ENCODE measurements at places on chromosomes 3 and 15.

GRCh38 chr3:152159328-152159727, 109.4 kb upstream of the MBNL1 start:
- H3K4me1 ChIP-seq, result peaks cover 6% of the 10 kb centered on the region
- no peak overlapping the region for H3K4me3 ChIP-seq
- H3K36me3 ChIP-seq, result no peaks in the 10 kb centered on the region

GRCh38 chr15:96460106-96460505, 129.6 kb downstream of the NR2F2 start:
- H3K4me1 ChIP-seq, result no peaks in the 10 kb centered on the region
- H3K27me3 ChIP-seq, result peaks cover 10% of the 10 kb centered on the region
- H3K4me3 ChIP-seq, result no peak overlapping the region
- no peaks in the 10 kb centered on the region for H3K36me3 ChIP-seq
- no peak overlapping the region for H3K27ac ChIP-seq

DNA sequence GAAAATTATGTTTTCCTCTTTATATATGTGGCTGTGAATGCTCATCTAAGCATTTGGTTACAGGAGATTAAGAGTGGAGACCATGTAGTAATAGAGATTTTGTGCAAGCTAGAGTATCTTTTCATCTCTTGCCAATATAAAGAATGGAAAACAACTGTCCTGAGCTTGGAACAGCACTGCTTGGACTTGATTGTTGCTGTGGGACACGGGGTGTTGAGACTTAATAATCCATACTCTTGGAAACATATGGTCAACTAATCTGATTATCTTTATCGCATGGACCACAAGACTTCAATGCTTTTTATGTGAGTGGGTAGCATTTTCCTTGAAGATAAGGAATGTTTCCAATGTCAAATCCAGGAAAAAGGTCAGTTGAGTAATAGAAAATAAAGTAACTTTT, 806.3 kb downstream of the DIPK2A start:
- no peaks in the 10 kb centered on the region for H3K36me3 ChIP-seq
- H3K27me3 ChIP-seq, result no peaks in the 10 kb centered on the region
- H3K4me3 ChIP-seq, result no peak overlapping the region
- no peak for DNase-seq
- H3K27ac ChIP-seq, result no peak overlapping the region

GRCh38 chr3:48155122-48155521, 33.1 kb downstream of the CDC25A start:
- H3K27me3 ChIP-seq, result no peaks in the 10 kb centered on the region
- no peak overlapping the region for H3K27ac ChIP-seq
- peaks cover 40% of the 10 kb centered on the region for H3K36me3 ChIP-seq
- H3K4me1 ChIP-seq, result no peaks in the 10 kb centered on the region

- H3K27me3 ChIP-seq, result peaks cover 17% of the 10 kb centered on the region
- DNase-seq, result no peak
- H3K36me3 ChIP-seq, result no peaks in the 10 kb centered on the region
- no peak overlapping the region for H3K4me3 ChIP-seq
These were observed 42.1 kb upstream of the ACTC1 start for GRCh38 chr15:34837246-34838016.

- DNase-seq, result peak; percentile 7
- no peaks in the 10 kb centered on the region for H3K36me3 ChIP-seq
These were observed 161.9 kb downstream of the WNT7A start for GRCh38 chr3:13718000-13718399.

DNA sequence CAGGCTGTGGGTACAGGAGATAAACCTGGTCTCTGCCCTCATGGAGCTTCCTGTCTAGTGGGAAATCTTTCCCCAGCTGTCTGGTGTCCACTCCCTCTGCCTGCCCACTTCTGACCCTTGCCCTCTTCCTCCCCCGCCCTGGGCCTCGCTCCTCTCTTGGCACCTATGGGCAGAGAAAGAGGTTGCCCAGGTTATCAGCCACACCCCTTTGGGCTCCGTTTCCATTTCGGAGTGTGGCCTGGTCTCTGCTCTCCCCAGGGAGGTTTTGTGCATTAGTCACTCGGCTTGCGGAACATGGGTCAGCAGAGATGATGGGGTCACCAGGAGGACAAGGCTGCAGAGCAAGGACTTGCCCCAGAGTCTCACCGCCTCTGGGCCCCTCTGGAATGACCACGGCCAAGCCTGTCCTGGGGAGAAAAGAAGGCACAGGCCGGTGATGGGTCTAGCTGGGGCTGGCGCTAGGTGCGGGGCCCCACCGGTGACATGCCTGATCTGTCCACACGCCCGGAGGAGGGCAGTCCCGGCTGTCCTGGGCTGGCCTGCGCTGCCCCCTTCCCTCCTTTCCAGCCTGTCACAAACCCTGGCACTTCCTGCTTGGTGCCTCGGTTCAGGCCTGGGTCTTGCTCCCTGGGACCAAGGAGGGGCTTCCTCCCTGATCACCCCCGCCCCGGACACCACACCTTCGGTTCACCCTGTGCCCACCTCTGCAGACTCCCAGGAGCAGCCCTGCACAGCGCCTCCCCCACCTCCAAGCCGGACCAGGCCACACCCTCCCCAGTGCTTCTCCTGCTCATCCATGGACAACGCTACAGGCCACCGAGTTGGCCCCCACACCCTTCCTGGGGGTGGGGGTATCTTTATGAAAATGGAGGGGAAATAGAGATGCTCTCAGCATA, 35.6 kb upstream of the MUC4 start:
- H3K27ac ChIP-seq, result no peak overlapping the region
- DNase-seq, result no peak
- H3K4me1 ChIP-seq, result peaks cover 6% of the 10 kb centered on the region
- H3K4me3 ChIP-seq, result no peak overlapping the region

DNA sequence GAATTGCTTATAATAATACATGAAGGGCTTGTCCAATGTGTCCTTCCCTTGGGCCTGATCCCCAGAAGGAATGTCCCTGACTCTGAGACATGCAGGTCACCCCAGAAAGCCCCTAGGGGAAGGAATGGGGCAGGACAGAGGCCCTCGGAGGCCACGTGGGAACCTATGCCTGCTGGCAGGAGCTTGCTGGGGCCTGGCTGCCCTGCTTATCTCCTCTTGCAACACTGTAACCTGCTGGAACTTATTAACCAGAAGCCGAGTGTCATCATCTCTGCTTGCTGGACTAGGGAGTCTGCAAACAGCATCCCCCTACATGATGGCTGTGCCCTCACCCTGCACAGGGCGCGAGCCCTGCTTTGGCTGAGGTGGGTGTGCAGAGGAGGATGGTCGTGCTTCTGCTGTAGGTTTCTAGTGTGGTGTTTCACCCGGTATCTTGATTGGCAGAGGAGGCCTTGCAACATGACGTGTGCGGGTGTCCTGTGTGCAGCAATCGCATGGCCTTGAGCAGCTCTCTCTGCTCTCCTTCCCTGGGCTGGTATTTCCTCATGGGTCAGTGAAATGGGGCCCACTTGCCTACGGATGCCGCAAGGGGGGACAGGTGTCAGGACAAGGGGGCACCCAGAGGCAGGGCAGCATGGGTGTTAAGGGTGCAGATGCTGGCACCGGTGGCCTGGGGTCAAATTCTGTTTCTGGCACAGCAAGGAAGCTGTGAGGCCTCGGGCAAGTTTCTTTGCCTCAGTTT, 5.0 kb downstream of the CHST13 start:
- DNase-seq, result no peak
- no peak overlapping the region for H3K27ac ChIP-seq

- no peak for DNase-seq
- H3K27ac ChIP-seq, result no peak overlapping the region
- H3K4me1 ChIP-seq, result peaks cover 14% of the 10 kb centered on the region
- H3K27me3 ChIP-seq, result no peaks in the 10 kb centered on the region
- H3K36me3 ChIP-seq, result no peaks in the 10 kb centered on the region
- no peak overlapping the region for H3K4me3 ChIP-seq
These were observed 53.4 kb downstream of the BTLA start for GRCh38 chr3:112445839-112446238.

DNA sequence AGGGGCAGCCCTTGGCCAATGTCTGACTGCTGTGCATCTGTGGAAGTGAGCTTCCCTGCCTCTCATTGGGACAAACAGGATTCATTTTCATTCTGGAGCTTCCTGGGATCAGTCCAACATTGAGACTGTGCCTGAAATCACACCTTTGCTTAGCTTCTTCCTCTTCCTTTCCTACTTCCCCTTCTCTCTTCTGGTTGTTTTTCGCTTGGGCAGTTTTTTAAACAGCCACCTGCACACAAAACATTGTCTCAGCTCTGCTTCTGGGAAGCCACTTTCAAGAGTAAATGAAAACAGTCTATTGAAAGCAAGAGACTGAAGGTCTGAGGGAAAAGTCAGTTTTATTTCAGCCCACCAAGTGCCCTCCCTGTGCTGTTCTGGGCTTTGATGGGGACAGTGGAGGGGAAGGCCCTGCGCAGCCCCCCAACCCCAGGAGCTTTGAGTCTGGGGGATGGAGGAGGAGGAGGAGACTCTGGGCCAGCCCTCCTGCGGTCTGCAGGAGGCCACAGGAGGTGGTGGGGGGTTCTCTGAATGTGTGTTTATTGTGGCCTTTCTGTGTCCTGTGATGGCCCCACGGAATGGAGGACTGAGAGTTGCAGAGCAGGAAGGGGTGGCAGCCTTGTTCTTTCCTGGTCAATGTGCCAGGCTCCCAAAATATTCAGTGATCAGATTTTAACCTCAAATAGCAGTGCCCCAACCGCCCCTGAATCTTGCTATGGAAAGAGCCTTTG, 7.8 kb upstream of the ISLR2 start:
- H3K27ac ChIP-seq, result no peak overlapping the region
- no peaks in the 10 kb centered on the region for H3K4me1 ChIP-seq
- H3K36me3 ChIP-seq, result no peaks in the 10 kb centered on the region
- peaks cover 67% of the 10 kb centered on the region for H3K27me3 ChIP-seq
- H3K4me3 ChIP-seq, result no peak overlapping the region

GRCh38 chr15:29612701-29613100, 209.6 kb downstream of the TJP1 start:
- no peak overlapping the region for H3K4me3 ChIP-seq
- no peaks in the 10 kb centered on the region for H3K4me1 ChIP-seq
- DNase-seq, result no peak
- no peak overlapping the region for H3K27ac ChIP-seq
- H3K27me3 ChIP-seq, result peaks cover 54% of the 10 kb centered on the region
- H3K36me3 ChIP-seq, result no peaks in the 10 kb centered on the region

DNA sequence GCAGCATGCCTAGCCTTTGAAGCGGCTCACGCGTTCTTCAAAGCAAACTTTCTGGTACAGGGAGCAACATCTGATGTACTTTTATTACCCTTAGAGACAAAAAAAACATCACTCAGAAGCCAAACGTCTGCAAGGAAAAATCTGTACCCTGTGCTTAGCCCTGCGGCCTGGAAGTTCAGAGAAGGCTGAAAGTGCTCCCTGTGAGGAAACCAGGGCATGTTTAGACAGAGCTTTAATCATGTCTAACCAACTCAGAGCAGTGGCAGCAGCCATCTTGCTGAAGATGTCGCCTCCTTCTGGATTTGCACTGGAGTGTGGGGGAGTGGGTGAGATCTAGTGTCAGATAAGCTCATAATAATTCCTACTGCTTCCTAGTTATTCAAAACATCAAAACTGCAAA, 170.4 kb downstream of the P3H2 start:
- H3K4me3 ChIP-seq, result no peak overlapping the region
- DNase-seq, result no peak
- H3K27ac ChIP-seq, result no peak overlapping the region
- H3K4me1 ChIP-seq, result peaks cover 15% of the 10 kb centered on the region
- peaks cover 26% of the 10 kb centered on the region for H3K27me3 ChIP-seq

GRCh38 chr15:95690631-95691340, 639.7 kb upstream of the NR2F2 start:
- H3K4me3 ChIP-seq, result no peak overlapping the region
- H3K4me1 ChIP-seq, result no peaks in the 10 kb centered on the region
- no peaks in the 10 kb centered on the region for H3K27me3 ChIP-seq
- no peak for DNase-seq
- H3K36me3 ChIP-seq, result no peaks in the 10 kb centered on the region

DNA sequence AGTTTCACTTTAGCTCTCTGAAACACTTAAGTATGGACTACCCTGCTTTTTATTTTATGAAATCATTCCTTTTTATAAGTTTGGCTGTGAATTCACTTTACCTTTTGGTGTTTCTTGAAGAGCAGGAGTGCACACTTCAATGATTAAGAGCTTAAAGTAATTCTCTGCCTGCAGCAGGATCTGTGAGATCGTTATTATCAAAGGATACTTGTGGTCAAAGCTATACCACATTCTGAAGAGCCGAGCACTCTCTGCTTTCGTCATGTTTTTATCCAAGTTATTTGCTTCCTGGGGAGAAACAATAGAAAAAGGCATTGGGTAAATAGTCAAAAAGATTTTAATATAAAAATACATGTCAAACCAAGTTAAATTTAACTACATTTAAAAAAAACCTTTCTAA, 243.7 kb downstream of the CHST2 start:
- no peak overlapping the region for H3K4me3 ChIP-seq
- H3K4me1 ChIP-seq, result peaks cover 29% of the 10 kb centered on the region
- DNase-seq, result no peak
- no peaks in the 10 kb centered on the region for H3K36me3 ChIP-seq
- H3K27ac ChIP-seq, result no peak overlapping the region

DNA sequence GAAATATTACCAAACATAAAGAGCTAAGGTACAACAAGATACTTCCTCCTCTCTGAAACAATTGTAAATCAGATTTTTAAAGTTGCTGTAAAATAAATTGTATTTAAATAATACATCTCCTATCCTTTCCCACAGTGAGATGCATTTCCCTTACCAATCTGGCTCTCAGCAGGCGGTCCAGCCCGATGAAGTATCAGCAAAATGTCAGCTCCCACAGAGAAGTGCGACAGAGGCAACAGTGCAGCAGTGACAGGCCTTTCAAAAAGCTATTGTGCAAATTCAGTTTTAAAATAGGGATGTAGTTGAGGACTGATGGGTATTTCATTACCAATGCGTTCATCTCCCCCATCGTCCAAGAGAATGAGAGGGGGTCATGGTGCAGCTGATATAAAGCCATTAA, 733.2 kb upstream of the GOLIM4 start:
- H3K4me3 ChIP-seq, result no peak overlapping the region
- H3K4me1 ChIP-seq, result no peaks in the 10 kb centered on the region
- H3K27me3 ChIP-seq, result no peaks in the 10 kb centered on the region
- no peak for DNase-seq
- no peak overlapping the region for H3K27ac ChIP-seq
- H3K36me3 ChIP-seq, result no peaks in the 10 kb centered on the region

GRCh38 chr3:46312991-46313390, 40.9 kb upstream of the CCR2 start:
- no peaks in the 10 kb centered on the region for H3K36me3 ChIP-seq
- peaks cover 2% of the 10 kb centered on the region for H3K4me1 ChIP-seq
- peaks cover 17% of the 10 kb centered on the region for H3K27me3 ChIP-seq
- no peak overlapping the region for H3K27ac ChIP-seq
- no peak overlapping the region for H3K4me3 ChIP-seq

GRCh38 chr3:161067335-161067734, 37.8 kb downstream of the B3GALNT1 start:
- no peak overlapping the region for H3K27ac ChIP-seq
- H3K4me3 ChIP-seq, result no peak overlapping the region
- no peaks in the 10 kb centered on the region for H3K27me3 ChIP-seq
- H3K4me1 ChIP-seq, result peaks cover 9% of the 10 kb centered on the region

DNA sequence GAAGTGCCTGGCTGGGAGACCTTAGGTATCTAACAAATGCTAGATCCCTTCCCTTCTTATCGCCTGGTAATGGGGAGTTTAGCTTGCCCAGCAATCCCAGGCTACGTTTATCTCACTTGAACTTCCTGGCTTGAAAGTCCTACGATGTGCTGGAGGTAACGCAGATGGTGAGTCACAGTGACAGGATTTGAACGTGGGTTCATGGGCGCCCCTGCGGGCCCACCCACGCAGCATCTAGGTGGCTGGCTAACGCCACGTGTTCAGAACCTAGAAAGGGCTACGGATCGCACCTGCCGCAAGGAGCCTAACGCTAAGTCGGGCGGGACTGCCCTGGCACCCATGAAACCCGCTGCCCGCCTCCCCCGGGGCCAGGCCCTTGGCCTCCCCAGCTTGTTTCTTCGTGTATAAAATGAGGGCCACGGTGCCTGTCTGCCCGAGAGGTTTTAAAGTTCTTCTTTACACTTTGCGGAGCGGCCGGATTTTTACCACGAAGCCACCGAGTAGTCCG, 600 bp upstream of the USP3 start:
- H3K4me3 ChIP-seq, result peak overlapping the region; percentile 82
- peaks cover 80% of the 10 kb centered on the region for H3K4me1 ChIP-seq
- H3K27ac ChIP-seq, result peak overlapping the region; percentile 99
- no peaks in the 10 kb centered on the region for H3K27me3 ChIP-seq
- DNase-seq, result peak; percentile 90
